ENCODE measurements at places on chromosomes 2 and 18. TPM values are rescaled to one million over a fixed set of nuclear protein-coding genes. Genes with fewer than 3 reads are reported as not detected.

The IMPACT gene
- total RNA-seq, result 37.7 TPM

The RUFY4 gene
- total RNA-seq, result not detected

The SAG gene
- total RNA-seq, result not detected

The SP3 gene
- total RNA-seq, result 68.9 TPM

The COBLL1 gene
- total RNA-seq, result 57.2 TPM
